Heart left ventricle (tissue), 16 donors: ENCODE measurements at places on chromosomes 3 and 15.

DNA sequence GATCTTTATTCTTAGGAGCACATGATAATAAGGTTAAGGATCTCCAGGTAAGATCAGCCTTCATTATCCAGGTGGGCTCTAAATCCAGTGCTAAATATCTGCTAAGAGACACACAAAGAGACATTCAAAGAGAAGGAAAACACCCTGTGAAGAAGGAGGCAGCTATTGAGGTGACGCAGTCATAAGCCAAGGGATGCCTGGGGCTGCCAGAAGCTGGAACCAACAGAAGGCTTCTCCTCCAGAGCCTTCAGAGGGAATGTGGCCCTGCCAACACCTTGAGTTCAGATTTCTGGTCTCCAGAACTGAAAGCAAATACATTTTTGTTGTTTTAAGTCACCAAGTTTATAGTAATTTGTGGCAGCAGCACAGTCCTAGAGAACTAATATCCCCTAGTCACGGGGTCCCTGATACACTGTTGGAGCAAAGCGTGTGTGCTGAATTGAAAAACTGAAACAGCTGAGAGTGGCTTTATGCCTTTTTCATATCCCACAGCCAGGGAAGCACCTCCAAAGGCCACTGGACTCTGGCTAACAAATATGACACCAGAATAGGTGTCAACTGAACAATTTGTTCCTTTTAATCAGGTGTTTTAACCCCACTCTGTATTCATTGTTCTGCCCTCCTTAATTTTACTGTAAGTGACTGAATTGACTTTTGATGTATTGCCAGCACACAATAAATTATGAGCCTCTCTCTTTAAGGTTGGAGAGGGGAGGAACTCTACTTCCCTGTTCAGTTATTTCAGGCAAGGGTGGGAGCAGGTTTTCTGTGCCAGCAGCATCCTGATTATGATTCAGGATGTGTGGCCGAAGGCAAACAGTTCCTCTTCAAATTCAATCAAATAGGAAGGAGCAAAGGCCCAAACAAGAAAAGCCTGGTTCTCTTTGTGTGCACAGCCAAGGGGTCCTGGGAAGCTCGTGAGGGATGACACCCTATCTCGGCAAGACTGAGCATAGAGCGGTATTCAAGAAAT, 151.8 kb upstream of the HES1 start:
- no peak for DNase-seq

DNA sequence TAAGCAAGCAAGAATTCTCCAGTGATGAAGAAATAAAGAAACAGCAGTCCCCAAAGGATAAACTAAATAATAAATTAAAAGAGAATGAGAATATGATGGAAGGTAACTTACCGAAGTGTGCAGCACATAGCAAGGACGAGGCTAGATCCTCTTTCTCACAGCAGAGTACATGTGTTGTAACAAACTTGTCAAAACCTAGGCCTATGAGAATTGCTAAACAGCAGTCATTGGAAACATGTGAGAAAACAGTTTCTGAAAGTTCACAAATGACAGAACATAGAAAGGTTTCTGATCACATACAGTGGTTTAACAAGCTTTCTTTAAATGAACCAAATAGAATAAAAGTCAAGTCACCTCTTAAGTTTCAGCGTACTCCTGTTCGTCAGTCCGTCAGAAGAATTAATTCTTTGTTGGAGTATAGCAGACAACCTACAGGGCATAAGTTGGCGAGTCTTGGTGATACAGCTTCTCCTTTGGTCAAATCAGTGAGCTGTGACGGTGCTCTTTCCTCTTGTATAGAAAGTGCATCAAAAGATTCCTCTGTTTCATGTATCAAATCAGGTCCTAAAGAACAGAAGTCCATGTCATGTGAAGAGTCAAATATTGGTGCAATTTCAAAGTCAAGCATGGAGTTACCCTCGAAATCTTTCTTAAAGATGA, 4.5 kb upstream of the SCG5 start:
- no peak for DNase-seq

GRCh38 chr3:196843435-196844110, 24.1 kb upstream of the SENP5 start:
- no peak for DNase-seq

GRCh38 chr3:632571-633170, 436.1 kb downstream of the CHL1 start:
- DNase-seq, result peak; percentile 17

DNA sequence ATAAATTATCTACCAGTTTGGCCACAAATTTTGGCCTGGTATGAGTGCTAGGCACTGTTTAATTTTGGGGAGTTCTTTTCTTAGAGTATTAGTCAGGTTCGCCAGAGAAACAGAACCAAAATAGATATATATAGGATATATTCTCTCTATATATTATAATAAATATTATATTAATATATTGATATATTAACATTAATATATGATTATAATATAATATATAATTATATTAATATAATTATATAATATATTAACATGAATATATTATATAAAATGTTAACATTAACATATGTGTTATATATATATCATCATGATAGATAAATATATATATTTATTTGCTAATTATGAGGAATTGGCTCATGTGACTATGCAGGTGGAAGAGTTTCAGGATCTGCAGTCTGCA, 137.8 kb upstream of the CHRNA7 start:
- DNase-seq, result no peak

GRCh38 chr3:125591116-125591760, 4.1 kb downstream of the OSBPL11 start:
- no peak for DNase-seq

DNA sequence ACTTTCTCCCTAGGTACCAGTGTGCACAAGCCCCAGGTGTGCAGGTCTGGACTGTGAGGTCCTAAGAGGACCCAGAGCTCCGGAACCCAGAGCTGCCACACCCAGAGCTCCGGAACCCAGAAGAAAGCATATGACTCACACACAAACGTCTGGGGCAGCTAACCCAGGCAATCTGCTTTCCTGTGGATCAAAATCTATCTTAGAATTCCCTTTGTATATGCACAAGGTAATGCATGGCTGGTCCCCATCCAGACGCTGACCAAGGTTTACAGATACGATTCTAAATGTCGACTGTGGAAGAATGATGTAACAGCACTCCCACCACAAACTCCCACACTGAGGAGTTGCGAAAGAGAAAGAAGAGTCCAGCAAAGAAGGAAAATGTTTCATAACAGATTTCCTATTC, 15.7 kb downstream of the KCNMB2 start:
- DNase-seq, result no peak

DNA sequence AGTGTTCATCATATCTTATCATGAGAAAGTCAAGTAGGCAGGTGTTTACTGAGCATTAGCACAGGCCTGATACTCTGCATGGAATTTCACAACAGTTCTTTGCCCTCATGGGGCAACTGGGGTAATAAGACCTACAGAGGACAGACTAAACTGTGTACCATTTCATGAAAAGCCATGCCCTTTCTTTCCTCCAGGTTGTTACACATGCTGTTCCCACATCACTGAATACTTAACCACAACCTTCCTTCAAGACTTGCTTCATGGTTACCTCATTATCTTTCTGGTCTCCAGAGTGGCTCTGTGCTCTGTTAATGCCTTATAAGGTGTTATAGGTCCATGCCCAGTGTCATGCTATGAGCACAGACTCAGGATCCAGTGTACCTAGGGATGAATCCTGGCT, 28.2 kb upstream of the RSL24D1 start:
- DNase-seq, result no peak

GRCh38 chr3:31732548-31732947, 199.8 kb downstream of the STT3B start:
- peak; percentile 42 for DNase-seq

GRCh38 chr15:34944936-34945335, 24.6 kb downstream of the AQR start:
- no peak for DNase-seq

GRCh38 chr3:156763931-156764720, 62.0 kb upstream of the LEKR1 start:
- DNase-seq, result no peak

DNA sequence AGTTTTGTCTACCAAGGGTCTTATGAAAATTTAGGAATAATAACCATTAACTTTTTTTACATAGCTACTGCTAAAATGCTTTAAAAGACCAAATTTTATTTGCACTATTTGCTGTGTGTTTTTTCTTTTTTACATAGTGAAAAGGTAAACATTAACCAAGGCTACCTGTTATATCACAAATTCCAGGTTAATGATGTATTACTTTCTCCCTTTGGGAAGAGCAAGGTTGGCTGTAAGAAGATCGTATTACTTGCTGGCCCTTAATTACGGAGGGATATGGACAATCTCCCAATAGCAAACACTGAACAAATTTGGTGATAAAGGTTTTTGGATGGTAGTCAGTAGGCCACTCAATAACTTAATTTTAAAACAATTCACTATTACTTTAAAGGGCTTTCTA, 22.4 kb downstream of the LRRC58 start:
- DNase-seq, result no peak
